ENCODE measurements at places on chromosomes 6 and 20.

GRCh38 chr6:42333612-42334011 is 116.0 kb upstream of the MRPS10 start:
- no peak for DNase-seq

- peak; percentile 72 for DNase-seq
These were observed 1.7 kb downstream of the KCNK15 start for GRCh38 chr20:44747166-44748004.

DNA sequence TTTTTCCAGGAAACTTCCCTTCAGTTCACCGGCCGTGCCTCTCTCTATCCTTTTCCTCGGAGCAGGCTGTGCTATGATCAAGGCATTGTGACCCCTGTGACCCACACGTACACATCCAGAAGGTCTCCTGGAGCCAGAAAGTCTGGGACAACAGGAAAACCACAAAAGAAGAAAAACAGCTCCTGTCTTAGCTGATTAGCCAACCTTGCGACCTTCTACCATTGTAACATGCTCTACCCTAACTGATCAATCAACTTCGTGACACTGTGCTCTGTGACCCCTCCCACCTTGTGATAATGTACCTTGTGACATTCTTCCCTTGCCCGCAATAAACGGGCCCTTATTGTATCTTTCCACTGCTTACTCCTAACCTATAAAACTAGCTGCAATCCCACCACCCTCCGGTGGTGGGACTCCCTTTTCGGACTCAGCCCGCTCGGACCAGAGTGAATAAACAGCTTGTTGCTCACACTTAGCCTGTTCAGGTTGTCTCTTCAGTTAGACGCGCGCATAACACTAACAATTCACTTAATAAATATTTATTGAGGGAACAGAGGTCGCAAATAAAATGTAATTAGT is 24.2 kb downstream of the ZNF311 start:
- DNase-seq: peak; percentile 60

DNA sequence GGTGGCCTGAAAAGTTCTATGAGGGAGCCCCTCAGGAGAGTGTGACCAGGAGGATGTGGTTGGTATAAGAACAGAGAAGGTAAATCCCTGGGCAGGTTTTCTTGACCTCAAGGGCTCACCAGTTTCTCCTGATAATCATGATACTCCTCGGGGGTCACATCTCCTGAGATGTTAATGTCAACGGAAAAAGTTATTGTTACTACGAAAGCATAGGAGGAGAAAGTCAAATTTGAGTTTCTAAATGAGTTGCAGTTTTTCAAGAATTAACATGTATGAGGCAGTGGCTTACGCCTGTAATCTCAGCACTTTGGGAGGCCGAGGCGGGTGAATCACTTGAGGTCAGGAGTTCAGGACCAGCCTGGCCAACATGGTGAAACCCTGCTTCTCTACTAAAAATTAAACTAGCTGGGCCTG is 23.4 kb downstream of the MGME1 start:
- peak; percentile 50 for DNase-seq

DNA sequence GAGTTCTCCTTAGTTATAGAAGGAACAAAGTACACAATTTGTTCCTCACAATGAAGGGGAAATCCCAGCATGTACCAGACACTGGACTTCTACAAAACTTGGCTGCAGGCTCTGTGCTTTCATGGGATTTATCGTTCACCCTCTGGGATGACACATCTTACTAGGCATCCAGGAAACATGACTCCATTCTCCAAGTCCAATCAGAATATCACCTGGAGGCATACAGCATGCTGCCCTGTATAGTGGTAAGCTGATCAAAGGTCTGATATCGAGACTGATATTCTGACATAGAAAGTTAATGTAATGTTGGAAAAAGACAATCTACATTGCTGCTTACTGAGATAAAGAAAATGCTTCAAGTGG is 6.7 kb downstream of the RWDD2A start:
- DNase-seq: no peak

GRCh38 chr6:158849899-158850806 is 31.0 kb upstream of the EZR start:
- DNase-seq: peak; percentile 72

DNA sequence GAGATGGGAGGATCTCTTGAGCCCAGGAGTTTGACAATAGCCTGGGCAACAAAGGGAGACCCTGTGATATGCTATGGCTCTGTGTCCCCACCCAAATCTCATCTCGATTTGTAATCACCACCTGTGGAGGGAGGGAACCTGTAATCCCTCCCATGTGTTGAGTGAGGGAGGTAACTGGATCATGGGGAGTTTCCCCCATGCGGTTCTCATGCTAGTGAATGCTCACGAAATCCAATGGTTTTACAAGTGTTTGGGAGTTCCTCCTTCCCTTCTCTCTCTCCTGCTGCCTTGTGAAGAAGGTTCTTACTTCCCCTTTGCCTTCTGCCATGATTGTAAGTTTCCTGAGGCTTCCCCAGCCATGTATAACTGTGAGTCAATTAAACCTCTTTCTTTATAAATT is 3.4 kb downstream of the NUDT3 start:
- no peak for DNase-seq

GRCh38 chr20:47724910-47725247 is 60.4 kb downstream of the SULF2 start:
- DNase-seq: no peak

DNA sequence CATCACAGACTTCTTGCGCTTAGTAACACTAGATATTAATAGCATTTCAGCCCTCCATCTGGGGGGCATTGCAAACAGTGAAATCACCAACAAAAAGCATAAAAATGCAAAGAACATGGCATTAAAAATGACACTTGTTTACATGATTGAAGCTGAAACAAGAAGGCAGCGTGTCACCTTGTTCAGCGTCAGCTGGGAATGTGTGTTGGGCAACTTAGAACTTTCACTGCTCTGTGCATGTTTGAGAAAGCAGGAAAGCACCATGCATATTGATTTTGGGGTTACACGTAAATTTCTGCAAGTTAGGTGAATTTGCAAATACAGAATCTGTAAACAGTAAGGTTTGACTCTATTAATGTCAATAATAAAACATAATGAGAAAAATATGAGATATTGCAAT is 162.9 kb downstream of the SOX4 start:
- DNase-seq: no peak

GRCh38 chr6:143397227-143398222 is 53.0 kb downstream of the ADAT2 start:
- peak; percentile 15 for DNase-seq

DNA sequence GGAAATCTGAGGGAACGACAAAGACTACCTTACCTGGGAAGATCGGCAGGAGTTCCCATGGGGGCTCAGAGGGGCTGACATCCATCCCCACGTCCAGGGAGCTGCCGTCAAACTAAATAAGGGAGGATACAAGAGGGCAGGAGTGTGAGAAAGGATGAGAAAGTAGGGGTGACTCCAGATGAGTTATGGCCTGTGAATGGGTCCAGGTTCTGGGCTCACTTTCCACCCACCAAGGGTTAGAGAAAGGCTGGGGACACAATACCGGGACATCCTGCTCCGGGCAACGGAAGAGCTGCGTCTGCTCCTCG is 683 bp downstream of the ATF6B start:
- DNase-seq: no peak

DNA sequence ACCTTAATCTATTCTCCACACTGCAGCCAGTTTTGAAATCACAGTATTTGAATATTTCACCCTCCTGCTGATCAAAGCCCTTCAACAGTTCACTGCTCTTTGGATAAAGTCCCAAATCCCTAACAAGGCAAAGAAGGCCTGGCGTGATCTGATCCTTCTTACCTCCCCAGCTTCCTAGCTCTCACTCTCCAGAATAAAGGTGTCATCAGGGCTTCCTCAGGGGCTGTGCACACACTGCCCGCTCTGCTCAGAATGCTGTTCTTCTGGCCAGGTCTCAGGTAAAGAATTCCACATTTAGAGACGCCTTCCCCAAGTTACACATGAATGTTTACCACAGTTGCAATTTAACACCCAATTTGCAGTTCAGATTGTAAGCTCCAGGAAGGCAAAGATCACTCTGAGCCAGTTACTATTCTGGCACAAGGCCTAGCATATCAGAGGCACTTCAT is 58.9 kb upstream of the MCM9 start:
- DNase-seq: no peak

DNA sequence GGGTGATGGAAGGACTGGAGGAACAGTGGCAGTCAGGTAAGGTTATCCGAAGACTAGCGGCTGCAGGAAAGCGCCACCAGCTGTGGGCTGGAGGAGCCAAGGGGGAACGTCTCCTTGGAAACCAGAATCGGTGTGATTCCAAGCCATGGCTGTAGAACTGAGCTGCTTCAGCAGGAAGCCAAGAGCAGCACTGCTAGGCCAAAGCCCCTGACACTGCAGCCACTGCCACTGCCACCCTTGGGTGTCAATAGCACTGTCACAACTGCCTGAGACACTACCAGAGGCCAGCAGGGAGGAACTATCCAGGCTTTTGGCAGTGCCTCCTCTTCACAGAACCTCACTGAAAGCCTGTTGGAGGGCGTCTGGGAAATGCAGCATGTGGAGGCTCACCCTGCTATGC is 289.6 kb upstream of the SUPT3H start:
- no peak for DNase-seq

GRCh38 chr6:166849749-166850183 is 106.6 kb downstream of the RNASET2 start:
- no peak for DNase-seq

DNA sequence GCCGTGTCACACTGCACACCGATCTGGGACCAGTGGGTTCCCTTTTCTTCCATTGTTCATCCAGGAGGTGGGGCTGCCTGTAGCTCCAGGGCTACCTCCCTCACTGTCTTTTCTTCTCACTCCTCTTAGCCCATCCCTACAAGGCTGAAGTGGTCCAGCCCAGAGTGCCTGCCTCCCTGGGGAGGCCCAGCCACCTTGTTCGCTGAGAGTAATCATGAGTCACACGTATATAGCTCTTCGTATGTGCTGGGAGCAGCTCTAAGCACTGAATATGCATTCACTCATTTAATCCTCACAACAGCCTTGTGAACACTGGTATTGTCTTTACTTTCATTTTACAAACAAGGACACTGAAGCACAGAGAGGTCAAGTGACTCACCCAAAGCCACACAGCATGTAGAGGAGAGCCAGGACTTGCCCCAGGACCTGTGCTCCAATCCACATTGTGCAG is 14.7 kb upstream of the CCDC167 start:
- DNase-seq: peak; percentile 64

DNA sequence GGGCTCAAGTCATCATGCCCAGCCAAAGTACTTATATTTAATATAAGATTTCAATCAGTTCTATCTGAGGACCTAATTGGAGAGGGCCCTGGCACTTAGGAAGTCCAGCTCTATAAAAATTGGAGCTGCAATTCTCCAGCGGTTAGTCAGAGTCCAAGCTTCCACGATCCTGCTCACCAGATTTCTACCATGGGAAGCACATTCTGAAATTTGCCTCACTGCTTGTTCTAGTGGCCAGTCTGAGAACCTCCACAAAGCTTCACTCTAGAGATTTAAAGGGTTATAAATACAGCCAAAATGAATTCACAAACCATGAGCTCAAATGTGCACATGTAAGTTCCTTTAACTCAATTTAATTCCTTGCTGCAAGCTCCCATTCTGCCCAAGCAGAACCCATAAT is 33.5 kb downstream of the PNLDC1 start:
- DNase-seq: no peak

DNA sequence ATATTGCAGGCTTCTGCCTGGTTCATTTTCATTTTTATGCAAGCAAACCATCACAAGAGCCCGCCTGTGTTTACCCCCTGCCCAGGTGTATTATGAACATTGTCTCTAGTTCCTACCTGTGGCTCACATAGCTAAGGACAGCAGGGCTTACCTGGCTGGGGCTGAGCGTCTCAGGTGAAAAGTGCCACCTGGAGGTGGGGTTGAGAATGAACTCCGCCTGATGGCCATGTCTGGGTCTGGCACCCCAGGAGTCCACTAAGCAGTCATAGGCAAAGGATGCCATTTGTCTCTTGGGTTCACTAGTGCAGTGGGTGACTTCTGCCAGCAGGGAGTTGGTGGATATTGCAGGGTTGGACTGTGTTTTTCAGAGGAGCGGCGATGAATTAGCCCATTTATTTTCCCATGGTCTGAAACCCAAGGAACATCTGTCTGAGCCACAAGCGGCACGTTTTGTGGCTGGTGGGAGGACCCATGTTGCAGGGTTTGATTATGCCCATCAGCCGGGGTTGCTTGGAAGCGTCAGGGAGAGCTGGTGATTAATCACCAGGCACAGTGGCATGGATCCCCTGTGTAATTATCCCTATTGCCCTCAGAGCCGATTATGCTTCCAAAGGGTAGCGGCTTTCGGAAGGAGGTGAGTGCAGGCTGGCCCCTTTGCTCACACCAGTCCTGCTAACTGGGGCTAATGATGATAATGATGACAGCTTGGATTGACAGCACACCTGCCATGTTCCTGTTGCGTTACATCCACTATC is 92.1 kb downstream of the CDH26 start:
- DNase-seq: no peak

DNA sequence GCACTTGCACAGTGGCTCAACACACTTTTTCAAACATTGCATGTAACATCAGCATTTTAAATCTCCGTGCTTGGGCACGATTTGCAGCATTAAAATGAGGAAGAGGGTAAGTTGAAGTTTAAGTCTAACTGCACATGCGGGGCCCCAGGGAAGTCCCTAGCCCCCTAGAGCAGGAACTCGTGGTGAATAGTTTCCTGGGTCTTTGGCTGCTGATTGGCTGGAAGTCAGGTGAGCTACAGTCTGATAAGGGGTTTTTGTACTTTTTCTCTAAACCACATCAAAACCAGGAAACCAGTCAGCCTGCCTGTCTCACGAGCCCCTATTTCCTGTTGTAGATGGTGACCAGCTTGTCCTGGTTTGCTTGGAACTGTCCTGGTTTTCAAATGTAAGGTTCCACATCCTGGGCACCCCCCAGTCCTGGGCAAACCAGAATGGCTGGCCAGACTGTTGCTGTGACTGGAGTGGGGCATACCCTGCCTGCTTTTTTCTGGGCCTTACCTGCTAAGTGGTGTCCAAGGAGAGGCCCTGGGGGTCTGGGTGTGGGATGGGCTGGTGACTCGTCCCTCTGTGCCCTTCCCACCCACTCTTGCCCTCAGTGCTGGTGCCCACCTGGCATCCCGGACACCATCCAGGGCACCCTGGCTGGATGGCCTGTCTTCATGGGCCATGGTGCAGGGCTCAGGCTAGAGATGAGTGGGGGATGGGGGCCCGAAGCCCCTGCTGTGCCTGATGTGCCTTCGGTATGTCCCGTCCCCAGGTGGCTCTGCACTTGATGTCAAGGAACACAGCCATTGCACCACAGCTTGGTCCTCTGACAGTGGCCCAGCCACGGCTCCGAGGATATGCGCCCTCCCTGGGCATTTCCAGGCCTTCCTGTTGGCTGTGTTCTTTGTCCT is 31.8 kb downstream of the SUN5 start:
- peak; percentile 85 for DNase-seq
